ENCODE measurements at places on chromosomes 13 and 19. TPM values are rescaled to one million over a fixed set of nuclear protein-coding genes. Genes with fewer than 3 reads are reported as not detected.

BCAM gene
- total RNA-seq, result 29.0 TPM

DNA sequence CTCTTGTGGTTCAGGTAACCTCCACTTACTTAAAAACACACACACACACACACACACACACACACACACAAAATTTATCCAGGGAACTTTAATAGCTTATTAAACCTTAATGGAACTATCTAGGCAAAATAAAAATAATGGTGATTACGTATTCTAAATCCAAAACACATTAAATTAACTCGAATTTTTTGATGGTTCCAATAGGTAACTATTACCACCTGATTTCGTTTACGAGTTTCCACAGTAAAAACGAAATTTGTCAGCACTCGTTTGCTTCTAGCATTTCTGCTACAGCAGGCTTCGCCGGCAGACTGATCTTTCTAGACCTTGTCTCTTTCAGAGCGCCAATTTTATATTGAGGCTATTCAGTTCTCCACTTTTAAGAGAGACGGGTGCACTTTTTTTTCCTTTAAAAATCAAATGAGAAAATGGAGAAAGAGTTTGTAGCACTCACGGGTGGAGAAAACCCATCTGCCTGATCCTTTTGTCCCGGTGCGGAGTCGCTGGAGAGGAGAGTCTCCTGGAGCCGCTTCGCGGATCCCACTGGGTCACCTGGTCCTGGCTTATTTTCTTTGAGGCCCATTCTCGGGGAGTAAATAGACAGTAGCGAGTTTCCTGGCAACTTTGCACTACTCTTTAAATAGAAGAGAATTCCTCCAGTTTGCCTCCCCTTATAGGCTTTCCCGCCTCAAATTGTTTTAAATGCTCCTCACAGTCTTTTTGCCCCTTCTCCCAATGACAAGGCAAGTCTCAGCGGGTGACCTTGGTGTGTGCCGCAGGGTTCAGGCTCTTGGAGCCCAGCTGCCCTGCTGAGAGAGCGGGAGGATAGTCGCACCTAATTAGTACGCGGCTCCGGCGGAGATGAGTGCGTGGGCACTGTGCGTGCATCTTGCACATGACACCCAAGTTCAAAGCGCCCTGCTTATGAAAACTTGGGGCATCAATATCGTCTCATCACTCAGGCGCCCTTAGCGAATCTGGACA lies 117.0 kb downstream of the KCNRG start:
- H3K4me1 ChIP-seq, result peaks cover 9% of the 10 kb centered on the region
- H3K27me3 ChIP-seq, result peaks cover 46% of the 10 kb centered on the region
- H3K27ac ChIP-seq, result no peak overlapping the region
- no peak overlapping the region for H3K4me3 ChIP-seq
- no peaks in the 10 kb centered on the region for H3K36me3 ChIP-seq

GRCh38 chr13:24660023-24660741 lies 20.0 kb upstream of the ATP12A start:
- no peak overlapping the region for H3K4me3 ChIP-seq
- no peak for DNase-seq
- H3K27ac ChIP-seq, result no peak overlapping the region
- no peaks in the 10 kb centered on the region for H3K4me1 ChIP-seq

IGFL2 gene
- total RNA-seq, result not detected

- no peak overlapping the region for H3K27ac ChIP-seq
- no peak for DNase-seq
- H3K4me3 ChIP-seq, result no peak overlapping the region
- no peaks in the 10 kb centered on the region for H3K4me1 ChIP-seq
- no peaks in the 10 kb centered on the region for H3K36me3 ChIP-seq
- no peaks in the 10 kb centered on the region for H3K27me3 ChIP-seq
Measured at GRCh38 chr13:43864921-43865320, 14.6 kb downstream of the CCDC122 start.

BRME1 gene
- 1.2 TPM for total RNA-seq

DNA sequence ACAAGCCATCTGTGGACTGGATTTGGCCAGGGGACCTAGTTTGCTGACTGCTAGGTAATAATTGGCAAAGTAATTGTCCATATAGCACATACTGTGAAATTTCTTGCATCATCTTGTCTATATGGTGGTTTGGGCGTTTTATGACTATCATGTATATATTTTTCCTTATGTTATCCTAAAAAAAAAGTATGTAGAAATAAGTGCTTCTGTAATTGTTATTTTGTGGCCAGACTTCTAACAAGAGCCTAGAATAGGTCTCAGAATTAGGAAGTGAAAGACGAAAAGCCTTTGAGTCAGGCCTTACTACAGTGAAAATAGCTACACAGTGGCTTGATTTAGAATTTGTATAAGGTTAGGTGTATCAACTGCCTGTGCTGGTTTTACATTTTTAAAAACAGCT lies 4.2 kb downstream of the FNDC3A start:
- no peaks in the 10 kb centered on the region for H3K36me3 ChIP-seq
- no peak overlapping the region for H3K4me3 ChIP-seq
- no peaks in the 10 kb centered on the region for H3K4me1 ChIP-seq

DNA sequence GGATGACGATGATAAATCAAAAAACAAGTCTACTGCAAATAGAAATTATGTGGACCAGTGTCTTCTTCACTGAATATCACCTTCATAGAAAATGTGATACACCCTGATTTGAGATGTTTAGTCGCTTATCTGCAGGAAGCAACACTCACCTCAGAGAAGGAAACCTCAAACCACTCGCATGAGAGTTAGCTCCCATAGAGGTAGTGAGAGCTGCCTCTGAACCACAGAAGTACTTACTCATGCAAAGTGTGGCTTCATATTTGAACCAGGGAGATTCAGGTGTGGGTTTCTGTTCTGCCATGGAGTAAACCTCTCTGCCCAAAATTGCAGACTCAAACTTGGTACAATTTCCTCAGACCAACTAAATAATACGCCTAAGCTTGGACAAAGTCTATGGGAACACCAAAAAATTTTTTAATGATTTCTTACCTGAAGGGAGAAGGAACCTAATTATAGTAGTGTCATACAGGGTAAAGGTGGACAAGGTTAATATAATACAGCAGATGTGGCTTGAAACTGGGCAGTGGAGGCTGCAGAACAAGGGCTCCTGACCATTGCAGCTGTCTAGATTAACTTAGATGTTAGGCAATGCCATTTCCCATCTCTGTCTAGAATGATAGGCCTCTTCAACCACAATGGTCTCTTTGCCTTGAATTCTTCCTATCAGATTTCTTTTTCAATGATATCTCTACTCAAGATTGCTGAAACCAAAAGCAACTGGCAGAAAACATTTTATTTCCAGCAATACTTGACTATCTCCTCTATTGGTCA lies 29.6 kb upstream of the RCBTB2 start:
- no peak overlapping the region for H3K4me3 ChIP-seq
- H3K27ac ChIP-seq, result no peak overlapping the region
- H3K36me3 ChIP-seq, result no peaks in the 10 kb centered on the region
- no peak for DNase-seq

ZNF285 gene
- 0.82 TPM for total RNA-seq

C13orf42 gene
- not detected for total RNA-seq

GRCh38 chr13:110517505-110518225 lies 43.9 kb downstream of the RAB20 start:
- no peaks in the 10 kb centered on the region for H3K27me3 ChIP-seq
- peaks cover 20% of the 10 kb centered on the region for H3K4me1 ChIP-seq
- DNase-seq, result no peak
- no peak overlapping the region for H3K27ac ChIP-seq

DNA sequence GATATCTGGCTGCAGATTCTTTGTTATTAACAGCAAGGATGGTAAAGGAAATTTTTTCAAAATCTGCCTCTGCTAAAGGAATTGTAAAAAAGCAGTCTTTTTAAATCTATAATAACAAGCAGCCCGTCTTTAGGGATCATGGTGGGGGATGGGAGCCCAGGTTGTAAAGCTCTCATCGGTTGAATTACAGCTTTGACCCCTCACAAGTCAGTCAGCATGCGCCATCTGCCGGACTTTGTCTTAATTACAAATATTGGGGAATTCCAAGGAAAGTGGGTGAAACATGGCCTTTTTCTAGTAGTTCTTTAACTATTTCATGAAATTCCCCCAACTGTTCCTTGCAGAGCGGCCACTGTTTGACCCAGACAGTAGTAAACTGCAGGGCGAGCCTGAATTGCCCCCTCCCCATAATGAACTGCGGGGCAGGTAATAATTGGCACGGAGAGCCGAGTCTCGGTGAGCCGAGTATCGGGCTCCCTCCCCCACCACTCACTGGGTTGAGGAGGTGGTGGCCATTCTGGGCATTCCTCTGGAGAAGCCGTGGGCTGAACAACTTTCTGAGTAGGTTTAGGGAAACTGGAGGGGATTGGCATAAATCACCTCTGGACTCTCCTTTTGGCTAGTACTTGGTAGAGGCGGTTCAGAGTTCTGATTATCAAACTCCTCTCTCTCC lies 11.6 kb downstream of the ZNF578 start:
- no peak for DNase-seq
- no peak overlapping the region for H3K4me3 ChIP-seq
- H3K27me3 ChIP-seq, result no peaks in the 10 kb centered on the region
